ENCODE measurements at places on chromosomes 11 and 22.

GRCh38 chr11:132177106-132177505, 806.7 kb downstream of the NTM start:
- DNase-seq: no peak

GRCh38 chr22:40511604-40512003, 124.9 kb downstream of the MRTFA start:
- DNase-seq: no peak

- DNase-seq: no peak
Observed at GRCh38 chr11:18254781-18255361, 6.4 kb upstream of the SAA2 start.

DNA sequence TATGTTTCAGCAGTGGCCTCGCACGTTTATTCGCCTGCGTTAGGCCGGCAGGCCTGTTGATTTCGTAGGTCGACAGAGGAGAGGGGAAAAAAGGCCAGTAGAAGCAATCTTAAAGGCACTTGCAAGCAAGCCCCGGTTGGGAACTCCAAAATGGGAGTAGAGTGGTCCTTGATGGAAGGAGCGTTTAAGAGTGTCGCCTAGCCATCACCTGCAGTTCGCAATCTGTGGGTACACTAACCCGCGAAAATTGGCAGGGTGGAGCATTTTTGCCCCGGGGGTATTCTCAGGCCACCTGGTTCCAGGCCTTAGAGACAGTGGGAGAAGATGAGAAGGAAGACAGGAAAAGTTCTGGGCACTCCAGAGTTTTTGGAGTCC, 1.1 kb downstream of the EWSR1 start:
- no peak for DNase-seq

- no peak for DNase-seq
Observed at GRCh38 chr22:45185718-45186514, 22.2 kb downstream of the NUP50 start.

DNA sequence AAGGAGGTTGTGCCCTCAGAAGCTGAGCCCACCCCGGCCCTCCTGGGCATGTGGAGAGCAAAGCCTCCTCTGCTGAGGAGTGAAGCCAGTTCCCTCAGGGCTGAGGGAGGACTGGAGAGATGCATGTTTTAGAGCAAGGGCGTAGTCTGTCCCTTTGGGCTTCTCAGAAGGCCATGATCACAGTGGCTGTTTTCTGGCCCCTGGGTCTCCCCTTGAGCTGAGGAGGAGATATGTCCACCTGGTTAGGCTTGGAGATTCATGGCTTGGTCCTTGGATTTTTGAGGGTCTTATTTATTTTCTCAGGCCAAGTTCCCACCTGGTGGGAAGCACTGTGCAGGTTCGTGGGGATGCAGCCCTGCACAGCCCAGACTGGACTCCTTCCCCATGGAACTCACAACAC, 46.5 kb upstream of the THY1 start:
- no peak for DNase-seq

DNA sequence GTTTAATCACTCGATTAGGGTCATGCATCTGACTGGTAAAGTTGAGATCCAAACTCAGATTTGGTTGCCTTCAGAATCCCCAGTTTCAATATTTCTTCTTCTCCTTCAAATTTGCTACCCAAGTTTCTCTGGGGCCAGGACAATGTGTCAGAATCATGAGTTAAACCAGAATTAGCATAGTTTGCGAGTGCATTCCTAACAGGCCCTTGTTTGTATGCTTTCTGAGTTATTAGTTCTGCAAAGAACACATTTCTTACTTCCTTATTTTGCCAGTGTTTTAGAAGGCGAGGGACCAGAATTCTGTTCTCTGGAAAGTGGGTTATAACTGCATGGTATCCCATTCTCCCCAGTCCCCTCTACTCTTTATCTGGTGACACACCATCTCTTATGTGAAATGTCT, 112.0 kb downstream of the ARL14EP start:
- DNase-seq: no peak
